Kidney (tissue), 22 donors: ENCODE measurements at places on chromosomes 7 and 10. TPM values are rescaled to one million over a fixed set of nuclear protein-coding genes. Genes with fewer than 3 reads are reported as not detected.

GRCh38 chr10:67883710-67884312 lies 645 bp upstream of the SIRT1 start:
- DNase-seq, result no peak

DNA sequence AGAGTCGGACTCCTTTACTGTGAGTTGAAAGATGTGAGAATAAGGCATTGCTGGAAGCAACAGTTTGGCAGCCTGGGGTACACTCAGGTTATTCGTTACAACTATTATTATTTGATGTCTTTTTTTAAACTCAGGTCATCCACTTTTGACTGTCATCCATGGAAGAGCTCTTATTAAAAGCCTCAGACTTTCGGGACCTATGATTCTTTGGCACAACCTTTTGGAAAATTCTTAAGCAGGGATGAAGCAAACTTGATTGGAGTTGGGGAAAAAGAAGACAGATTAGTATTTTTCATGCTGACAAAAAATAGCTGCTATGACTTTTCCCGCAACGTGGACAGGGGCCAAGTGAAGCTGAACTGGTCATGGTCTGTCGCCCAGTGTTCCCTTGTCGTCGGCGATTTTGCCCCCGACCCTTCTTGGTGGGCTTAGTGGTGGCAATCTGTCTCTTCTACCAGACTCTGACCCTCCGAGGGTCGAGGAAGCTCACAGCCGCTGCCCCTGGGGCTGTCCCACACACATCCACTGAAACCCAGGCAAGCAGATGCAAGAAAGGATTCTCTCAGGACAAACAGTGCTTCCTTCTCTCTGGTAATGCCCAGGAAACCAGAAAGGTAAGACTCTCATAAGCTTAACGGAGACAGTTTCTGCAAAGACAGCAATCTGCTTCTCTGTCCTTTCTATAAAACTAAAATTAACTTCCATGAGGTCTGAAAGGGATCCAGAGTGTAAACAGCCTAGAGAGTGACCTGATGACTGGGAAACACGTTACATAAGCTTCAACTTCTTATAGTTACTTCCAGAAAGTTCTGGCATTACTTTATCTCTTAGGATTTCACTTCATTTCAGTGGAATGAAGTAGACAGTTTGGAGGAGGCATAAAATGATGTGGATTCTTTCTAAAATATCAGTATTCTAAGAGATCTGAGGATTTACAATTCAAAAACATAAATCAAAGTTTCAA lies 1.0 kb downstream of the CPED1 start:
- no peak for DNase-seq

GRCh38 chr10:133614830-133615580 lies 11.6 kb downstream of the FRG2B start:
- DNase-seq, result no peak

- DNase-seq, result no peak
These were observed 12.4 kb downstream of the RBM33 start for GRCh38 chr7:155656891-155657290.

DNA sequence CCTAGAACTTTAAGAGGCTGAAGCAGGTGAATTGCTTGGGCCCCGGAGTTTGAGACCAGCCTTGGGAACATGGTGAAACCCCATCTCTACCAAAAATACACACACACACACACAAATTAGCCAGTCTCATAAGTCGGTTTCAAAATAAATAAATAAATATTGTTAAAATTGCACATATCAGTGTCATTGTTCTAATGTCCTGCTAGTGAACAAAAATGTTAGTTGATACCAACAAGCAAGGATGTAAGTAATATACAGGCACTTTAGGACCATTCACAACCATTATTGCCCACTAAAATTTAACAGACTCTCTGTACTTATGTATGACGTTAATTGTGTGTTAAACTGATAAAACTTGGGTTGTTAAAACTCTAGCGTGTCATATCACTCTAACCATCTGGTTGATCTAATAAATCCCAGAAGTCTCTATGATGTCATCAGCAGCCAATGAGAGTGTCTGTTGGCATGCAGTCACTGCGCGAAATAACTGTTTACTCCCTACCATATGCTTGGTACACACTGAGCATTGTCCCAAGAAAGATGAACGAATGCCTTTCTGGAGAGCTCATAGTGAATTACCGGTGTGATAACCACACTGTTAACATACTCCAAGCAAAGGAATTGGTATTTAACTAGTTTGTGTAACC lies 30.4 kb upstream of the OTUD1 start:
- no peak for DNase-seq

FAM24A gene
- total RNA-seq, result not detected

FAM24B gene
- total RNA-seq, result 3.8 TPM
